EH (cell line): ENCODE measurements at places on chromosomes 6 and 20.

- DNase-seq = no peak
Measured at GRCh38 chr6:116012471-116012949, 48.2 kb downstream of the FRK start.

- no peak for DNase-seq
Measured at GRCh38 chr6:18328540-18328939, 58.6 kb upstream of the RNF144B start.

DNA sequence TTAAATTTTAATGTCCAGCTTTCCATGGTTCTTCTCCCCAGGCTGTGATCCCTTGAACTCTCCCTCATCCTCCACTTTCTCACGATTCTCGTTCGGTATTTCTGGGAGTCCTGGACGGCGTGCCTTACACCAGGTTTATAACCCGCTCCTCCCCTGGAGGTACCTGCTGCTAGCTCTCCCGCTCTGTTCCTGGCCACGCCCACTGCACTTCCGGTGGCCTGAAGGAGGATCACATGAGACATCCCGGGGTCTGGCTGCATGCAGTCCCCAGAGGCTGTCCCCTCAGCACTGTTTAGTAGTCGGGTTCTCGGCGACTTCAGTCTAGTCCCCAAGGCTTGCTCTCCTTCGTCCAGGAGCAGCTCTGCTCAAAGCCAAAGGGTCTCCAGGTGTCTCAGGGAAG, 28.4 kb upstream of the GCLC start:
- DNase-seq = no peak

GRCh38 chr6:82909551-82909950, 156.1 kb downstream of the UBE3D start:
- DNase-seq = peak; percentile 18

GRCh38 chr6:42537536-42537935, 26.3 kb upstream of the UBR2 start:
- no peak for DNase-seq

GRCh38 chr6:15735567-15736265, 72.9 kb upstream of the DTNBP1 start:
- no peak for DNase-seq

- no peak for DNase-seq
Measured at GRCh38 chr6:39841923-39842322, 49.7 kb downstream of the DAAM2 start.

GRCh38 chr6:4851035-4851434, 74.8 kb downstream of the CDYL start:
- no peak for DNase-seq

DNA sequence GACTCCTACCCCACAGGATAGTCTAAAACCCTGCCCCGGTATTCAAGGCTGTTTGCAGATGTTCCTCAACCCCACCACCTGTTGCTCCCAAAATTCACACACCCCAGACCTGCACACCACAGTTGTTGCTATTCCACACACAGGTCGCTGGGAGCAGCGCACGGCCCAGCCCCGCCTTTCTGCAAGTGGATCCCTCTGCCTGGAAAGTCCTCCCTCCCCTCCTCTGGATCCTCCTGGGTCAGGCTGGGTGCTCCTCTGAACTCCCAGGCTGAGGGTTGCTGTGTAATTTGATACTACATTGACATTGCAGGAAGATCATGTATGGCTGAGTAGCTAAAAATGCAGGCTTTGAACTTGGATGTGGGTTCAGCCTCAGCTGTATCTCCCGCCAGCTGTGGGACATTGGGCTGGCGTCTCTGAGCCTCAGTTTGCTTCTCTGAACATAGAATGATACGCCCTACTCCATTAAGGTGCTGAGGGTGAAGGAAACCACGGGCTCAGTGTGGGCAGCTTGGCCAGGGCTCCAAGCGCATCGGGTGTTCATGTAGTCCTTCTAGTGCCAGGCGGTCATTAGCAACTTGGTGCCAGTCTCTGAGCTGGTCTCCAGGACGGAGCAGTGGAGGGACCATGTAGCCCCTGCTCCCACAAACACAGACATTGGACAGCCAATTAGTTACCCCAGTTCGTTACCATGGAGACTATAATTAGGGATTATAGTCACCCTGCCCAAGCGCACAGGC, 13.9 kb upstream of the CCN5 start:
- DNase-seq = peak; percentile 51

- DNase-seq = no peak
Measured at GRCh38 chr20:40703975-40704530, 15.0 kb upstream of the MAFB start.

DNA sequence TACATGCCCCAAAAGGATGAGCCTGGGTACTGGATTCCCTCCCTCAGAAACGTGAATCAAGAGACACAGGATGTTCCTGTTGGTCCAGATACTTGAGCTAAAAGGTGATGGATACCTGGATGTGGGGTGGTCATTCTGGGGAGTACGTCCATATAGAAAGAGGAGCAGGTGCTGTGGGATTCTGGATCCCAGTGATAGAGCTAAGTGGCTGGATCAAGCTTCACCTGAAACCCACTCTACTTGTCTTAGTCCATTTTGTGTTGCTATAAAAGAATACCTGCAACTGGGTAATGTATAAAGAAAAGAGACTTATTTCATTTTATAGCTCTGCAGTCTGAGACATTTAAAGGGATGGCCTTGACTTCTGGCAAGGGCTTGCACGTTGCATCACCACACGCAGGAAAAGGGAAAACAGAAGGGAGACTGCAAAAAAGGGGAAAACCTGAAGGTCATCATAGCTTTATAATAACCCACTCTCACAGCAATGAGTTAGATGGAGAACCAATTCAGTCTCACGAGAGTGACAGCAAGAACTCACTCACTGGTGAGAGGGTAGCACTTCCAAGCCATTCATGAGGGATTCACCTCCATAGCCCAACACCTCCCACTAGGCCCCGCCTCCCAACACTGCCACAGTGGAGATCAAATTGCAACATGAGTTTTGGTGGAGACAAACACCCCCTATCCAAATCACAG, 31.2 kb downstream of the RIPOR3 start:
- no peak for DNase-seq

DNA sequence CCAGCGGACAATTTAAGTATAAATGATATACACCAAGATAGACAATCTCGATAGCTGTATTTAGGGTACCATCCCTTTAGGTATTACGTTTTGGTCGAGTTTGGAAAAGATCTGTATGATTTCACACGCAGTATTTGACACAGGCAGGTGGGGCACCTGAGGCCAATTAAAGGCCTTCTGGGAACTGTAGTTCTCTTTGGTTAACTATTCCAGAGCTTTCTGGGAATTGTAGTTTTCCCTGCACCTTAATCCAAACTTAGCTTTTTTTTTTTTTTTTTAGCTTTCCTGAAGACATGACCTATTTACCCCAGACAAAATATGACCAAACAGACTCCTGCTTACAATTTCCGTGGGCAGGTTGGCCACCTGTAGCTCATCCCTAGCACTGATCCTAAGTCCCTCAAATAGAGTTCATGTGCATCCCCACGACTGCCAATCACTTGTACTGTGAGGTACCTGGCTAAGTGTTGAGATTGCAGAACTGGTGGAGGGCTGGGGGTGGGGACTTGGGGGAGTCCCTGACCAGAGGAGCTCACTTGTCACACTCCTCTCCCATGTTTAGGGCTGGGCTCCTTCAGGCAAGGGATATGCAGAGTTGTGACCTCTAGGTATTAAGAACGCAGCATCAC, 999 bp upstream of the EHMT2 start:
- peak; percentile 53 for DNase-seq
